ENCODE measurements at places on chromosomes 3 and 15. TPM values are rescaled to one million over a fixed set of nuclear protein-coding genes. Genes with fewer than 3 reads are reported as not detected.
A peak's percentile ranks its signal among the peaks of the same experiment; 100 is the strongest.

DNA sequence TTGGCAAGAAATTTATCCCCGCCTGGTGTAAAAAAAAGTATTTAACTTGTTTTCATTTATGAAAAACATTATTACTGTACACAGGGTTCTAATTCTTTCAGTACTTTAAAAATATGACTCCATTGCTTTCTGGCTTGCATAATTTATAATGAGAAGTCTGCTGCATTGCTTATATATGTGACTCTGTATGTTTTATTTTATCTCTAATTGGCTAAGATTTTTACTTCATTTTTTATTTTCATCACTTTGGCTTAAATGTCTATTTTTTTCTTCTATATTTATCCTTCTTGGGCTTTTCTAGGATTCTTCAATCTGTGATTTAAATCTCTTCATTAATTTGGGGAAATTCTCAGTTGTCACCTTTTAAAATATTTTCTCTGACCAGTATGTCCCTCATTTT lies 636.6 kb upstream of the NR2F2 start:
- no peak for DNase-seq

DNA sequence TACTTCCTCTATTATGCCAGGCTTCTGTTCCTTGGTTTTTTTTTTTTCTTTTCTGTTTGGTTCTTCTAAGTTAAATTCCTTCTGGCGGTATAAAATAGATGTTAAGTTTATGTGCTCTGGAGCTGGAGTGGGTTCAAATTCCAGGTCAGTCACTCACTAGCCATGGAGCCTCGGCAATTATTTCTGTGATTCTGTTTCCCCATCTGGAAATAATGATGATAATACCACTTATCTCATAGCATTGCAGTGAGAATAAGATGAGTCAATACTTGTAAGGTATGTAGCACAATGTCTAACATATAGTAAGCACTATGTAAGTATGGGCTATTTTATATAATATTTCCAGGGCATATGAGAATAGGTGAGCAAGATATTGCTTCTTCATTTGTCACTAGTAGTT lies 33.2 kb upstream of the ZDHHC23 start:
- DNase-seq = no peak

DNA sequence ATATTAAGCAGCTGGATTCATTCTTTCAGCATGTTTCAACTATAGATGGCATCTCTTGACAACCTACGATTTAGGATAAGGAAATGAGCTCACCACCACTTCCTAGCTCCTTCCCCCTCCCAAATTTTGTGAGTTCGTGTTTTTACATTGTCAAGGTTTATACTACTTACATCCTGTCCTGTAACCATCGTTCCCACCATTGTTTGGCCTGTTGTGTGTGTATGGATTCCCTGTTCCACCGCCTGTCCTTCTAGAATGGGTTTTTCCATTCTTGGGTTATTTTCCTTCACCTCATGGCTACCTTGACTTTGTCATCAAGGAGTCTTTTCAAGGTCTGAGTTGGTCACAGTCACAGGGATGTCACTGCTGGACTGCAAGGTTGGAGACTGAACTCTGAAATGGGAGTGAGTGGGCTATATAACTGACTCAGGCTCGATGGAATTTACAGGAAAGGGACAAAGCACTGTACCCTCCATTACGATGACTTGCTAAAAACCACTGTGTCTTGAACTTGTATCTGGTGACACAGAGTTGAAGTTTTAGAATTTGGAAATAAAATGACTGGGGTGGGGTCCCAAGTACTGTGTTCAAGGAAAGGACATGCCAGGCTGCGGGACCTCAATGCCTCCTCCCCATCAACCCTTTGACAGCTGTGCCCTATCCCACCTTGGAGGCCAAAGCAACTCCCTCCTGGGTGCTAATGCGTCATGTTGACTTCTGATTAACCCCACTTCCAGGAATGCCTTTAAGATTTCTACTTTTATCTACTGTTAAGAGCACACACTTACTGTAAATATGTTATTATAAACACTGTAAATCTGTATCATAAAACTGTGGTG lies 66.8 kb upstream of the BLM start:
- DNase-seq = peak; percentile 88

DNA sequence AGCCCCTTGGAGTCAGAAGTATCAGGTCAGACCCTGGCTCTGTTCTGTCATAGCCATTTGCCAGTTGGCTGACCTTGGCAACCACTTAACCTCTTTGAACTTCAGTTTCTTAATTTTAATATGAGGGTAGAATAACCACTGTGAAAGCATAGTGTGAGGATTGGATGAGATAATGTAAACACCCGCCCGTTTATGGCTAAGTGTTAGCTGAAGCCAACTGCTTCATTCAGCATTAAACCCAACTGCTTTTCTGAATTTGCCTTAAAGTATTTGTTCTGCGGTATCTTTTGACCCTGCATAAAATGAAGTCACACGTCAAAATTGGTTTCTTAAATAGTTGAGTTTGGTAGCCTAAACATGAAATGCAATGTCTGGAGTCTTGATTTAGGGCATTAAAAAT lies 121.5 kb upstream of the ABHD17C start:
- no peak for DNase-seq

TUSC7 gene
- total RNA-seq = not detected

NCKIPSD gene
- total RNA-seq = 4.6 TPM

SIDT1 gene
- total RNA-seq = not detected

GOLGA8K gene
- total RNA-seq = 0.39 TPM

IFT80 gene
- 16.7 TPM for total RNA-seq

Measured in dermis microvascular lymphatic vessel endothelial cell (primary cell).